ENCODE measurements at places on chromosomes 7 and 10.
A peak's percentile ranks its signal among the peaks of the same experiment; 100 is the strongest.

DNA sequence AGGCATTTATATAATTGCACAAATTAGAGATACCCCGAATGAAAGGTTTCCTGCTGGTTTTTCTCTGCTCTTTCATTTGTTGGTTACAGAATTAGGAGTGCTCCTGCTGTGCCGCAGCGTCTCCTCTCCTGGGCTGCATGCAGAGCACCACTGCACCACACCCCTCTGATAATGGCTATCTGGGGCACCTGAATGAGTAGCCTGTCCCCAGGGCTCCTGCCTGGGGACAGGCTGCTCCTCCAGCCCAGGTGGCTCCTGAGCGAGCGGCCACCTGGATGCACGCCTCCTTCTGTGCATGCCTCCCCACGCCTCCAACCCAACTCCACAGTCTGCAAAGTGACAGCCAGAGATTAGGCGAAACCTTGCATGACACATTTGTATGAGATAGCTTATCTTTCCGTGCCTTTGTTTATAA is 242.6 kb upstream of the FZD8 start:
- no peaks in the 10 kb centered on the region for H3K36me3 ChIP-seq
- DNase-seq, result peak; percentile 60
- H3K27me3 ChIP-seq, result no peaks in the 10 kb centered on the region
- H3K4me1 ChIP-seq, result no peaks in the 10 kb centered on the region
- H3K4me3 ChIP-seq, result no peak overlapping the region

DNA sequence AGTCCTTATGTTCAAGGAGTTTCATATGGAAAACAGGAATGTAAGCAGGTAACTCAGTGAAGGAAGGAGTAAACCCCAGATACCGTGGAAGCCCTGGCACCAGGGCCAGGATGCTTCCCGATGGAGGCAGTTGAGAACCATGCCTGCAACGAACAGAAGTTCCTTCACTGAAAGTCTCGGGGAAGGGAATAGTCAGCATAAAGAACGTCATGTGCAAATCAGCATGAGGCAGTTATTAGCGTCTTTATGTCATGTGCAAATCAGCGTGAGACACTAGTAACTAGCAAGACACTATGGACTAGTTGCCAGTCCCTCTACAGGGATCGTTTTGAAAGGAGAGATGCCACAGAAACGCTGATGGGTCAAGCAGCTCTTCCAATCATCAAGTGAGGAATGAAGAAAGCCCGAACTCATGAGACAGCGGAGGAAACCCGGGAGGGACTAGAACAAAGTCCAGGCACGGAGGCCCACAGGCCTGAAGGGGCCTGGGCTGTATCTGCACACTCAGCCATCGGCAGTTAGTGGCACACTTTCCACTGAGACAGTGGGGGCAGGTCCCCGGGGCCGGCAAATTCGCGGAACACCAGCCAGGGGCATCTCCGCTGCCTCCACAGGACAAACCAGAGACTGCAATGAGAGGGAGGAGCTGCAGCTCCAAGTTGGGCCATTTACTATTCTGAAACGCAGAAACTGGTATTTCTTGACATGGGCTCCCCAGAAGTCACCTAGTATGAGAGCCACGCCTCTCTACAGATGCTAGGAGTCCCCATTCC is 109.6 kb downstream of the SFMBT2 start:
- H3K4me3 ChIP-seq, result no peak overlapping the region
- H3K4me1 ChIP-seq, result no peaks in the 10 kb centered on the region
- no peak overlapping the region for H3K27ac ChIP-seq

- H3K4me1 ChIP-seq, result no peaks in the 10 kb centered on the region
- no peak overlapping the region for H3K4me3 ChIP-seq
- no peaks in the 10 kb centered on the region for H3K27me3 ChIP-seq
- no peak for DNase-seq
- no peak overlapping the region for H3K27ac ChIP-seq
- H3K36me3 ChIP-seq, result no peaks in the 10 kb centered on the region
These were observed 315.2 kb upstream of the MTPN start for GRCh38 chr7:136292365-136292764.

GRCh38 chr7:133512560-133512959 is 259.7 kb downstream of the EXOC4 start:
- no peak overlapping the region for H3K4me3 ChIP-seq
- H3K27ac ChIP-seq, result no peak overlapping the region
- no peaks in the 10 kb centered on the region for H3K4me1 ChIP-seq
- no peaks in the 10 kb centered on the region for H3K36me3 ChIP-seq
- H3K27me3 ChIP-seq, result no peaks in the 10 kb centered on the region

- no peak overlapping the region for H3K27ac ChIP-seq
- H3K27me3 ChIP-seq, result no peaks in the 10 kb centered on the region
- no peak overlapping the region for H3K4me3 ChIP-seq
These were observed 3.6 kb upstream of the GPR146 start for GRCh38 chr7:1040790-1041189.

GRCh38 chr7:54858008-54858692 is 99.1 kb upstream of the SEC61G start:
- H3K4me1 ChIP-seq, result no peaks in the 10 kb centered on the region
- H3K27ac ChIP-seq, result no peak overlapping the region
- H3K36me3 ChIP-seq, result no peaks in the 10 kb centered on the region
- no peak for DNase-seq
- no peaks in the 10 kb centered on the region for H3K27me3 ChIP-seq
- no peak overlapping the region for H3K4me3 ChIP-seq

DNA sequence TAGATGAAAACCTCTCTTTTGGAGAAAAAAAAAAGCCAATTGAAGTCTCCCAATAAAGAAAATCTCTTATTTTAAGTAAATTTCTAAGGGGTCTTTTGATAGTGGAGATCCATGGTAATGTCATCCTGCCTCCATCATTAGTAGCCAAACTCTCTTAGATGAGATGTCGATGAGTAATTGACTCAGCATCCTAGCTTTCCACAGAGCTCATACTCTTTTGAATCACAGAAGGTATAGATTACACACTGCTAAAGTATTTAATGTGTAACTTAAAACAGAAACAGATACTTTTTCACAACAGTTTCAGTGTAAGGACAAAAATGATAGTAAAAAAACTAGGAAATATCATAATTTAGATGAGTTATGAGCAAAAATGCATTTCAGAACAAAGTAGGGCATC is 19.4 kb downstream of the MAGI2 start:
- H3K4me3 ChIP-seq, result no peak overlapping the region
- H3K4me1 ChIP-seq, result no peaks in the 10 kb centered on the region
- no peak for DNase-seq
- no peak overlapping the region for H3K27ac ChIP-seq
- H3K27me3 ChIP-seq, result no peaks in the 10 kb centered on the region

- H3K4me3 ChIP-seq, result no peak overlapping the region
- DNase-seq, result no peak
- no peak overlapping the region for H3K27ac ChIP-seq
- H3K4me1 ChIP-seq, result no peaks in the 10 kb centered on the region
- no peaks in the 10 kb centered on the region for H3K36me3 ChIP-seq
These were observed 19.7 kb upstream of the PRPF18 start for GRCh38 chr10:13567030-13567429.

All from pancreas (tissue), 10 donors.